ENCODE measurements at places on chromosomes 11 and 22.

DNA sequence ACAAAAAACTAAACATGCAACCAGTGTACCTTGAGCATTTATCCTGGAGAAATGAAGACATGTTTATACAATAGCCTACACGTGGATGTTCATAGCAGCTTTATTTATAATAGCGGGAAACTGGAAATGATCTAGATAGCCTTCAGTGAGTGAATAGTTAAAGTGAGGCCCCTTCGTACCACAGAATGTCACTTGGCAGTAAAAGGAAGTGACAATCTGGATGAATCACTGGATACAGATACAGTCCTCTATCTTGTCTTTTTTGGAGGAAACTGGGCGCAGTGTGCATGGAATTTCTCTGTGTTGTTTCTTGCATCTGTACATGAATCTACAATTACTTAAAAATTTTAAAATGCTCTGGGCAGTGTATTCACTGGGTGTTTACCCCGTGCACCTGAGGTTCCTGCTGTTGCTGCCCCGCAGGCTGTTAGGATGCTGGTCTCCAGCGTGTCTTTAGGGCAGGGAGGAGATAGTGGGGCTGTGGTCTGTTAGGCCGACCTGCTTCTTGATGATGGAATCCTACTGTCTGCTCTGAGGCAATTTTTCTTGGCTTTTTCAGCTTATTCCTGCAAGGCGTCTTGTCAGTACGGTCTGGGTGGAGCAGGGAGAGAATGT, 23.2 kb downstream of the DERL3 start:
- no peak for DNase-seq

DNA sequence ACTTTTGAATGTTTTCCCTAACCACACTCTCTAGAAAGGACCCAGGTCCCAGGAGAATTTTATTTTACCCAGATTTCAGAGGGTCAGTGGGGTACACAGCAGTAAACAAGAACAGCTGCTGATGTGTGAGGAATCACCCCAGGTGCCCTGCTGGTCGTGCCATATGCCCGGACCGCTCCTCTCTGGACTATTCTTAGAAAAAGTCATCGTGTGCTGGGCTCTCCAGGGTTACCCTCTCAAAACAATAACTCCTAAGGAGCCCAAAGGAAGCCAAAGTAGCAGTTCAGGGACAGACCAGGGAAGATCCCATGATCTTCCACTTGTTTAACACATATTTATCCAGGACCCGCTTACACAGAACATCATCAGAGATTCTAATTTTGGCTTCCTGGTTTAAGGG, 29.7 kb downstream of the LRP4 start:
- no peak for DNase-seq

DNA sequence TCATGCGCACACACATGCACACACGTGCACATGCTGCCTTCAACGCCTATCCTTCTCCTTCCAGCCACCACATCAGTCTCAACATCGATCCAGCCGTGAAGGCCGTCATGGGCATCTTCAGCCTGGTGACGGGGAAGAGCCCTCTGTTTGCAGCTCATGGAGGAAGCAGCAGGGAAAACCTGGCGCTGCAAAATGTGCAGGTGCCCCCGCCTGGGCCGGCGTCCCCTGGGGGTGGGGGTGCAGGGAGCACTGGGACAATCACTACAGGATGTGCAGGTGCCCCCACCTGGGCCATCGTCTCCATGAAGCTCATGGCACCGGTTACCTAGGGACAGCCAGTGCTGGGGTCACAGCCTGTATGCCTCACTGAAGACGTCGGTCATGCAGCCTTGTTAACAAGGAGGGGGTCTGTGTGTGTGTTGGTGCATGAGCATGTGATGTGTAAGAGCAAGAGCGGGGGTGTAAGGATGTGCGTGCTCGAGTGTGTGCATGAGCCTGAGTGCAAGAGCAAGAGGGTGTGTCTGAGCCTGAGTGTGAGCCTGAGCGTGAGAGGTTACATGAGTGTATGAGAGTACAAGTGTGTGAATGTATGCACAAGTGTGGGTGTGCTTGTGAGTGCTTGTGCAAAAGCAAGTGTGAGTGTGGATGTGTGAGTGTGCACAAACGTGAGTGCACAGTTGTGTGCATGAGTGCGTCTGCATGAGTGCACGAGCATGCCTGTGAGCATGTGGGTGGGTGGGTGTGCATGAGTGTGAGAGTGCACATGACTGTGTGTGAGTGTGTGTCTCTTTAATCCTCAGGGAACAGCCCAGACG, 31.5 kb downstream of the NADSYN1 start:
- no peak for DNase-seq

DNA sequence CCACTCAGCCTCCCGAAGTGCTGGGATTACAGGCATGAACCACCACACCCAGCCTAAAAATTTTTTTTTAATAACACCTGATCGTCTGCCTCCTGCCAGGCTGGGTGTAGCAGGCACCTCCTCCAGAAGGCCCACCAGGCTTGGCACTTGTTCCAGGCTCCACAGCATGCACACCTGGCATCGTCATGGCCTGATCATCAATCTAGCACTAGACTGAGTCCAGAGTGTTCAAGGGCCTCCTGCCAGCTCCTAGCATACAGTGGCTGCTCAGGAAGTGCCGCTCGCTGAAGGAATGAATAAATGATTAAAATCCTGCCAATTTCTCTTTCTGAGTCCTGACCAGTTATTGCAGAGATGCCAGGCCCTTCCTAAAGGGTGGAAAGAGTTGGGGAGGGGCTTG, 3.5 kb upstream of the PDGFB start:
- no peak for DNase-seq

- no peak for DNase-seq
These were observed 58.6 kb upstream of the CDON start for GRCh38 chr11:126121296-126121695.

DNA sequence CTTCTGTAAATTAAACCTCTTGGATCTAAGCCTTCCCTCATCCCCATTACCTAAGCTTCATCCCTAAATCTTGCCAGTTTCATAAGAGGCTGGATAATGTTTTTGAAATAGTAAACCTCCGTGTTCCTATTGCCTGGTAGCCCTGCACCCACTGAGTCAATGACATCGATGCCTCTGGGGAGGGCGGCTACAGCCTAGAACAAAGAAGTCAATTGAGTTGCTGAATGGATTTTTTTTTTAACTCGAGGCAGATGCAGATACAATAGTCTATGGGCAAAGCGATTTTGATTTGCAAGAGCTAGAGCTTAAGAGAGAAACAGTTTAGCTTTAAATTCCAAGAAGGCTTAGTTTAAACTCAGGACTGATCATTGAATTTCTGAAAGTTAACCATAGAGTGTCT, 121.3 kb downstream of the NECTIN1 start:
- DNase-seq, result no peak

- DNase-seq, result no peak
These were observed 72.3 kb upstream of the CHRM4 start for GRCh38 chr11:46463701-46464421.
